ENCODE measurements at places on chromosomes 1 and 21. TPM values are rescaled to one million over a fixed set of nuclear protein-coding genes. Genes with fewer than 3 reads are reported as not detected.

DNA sequence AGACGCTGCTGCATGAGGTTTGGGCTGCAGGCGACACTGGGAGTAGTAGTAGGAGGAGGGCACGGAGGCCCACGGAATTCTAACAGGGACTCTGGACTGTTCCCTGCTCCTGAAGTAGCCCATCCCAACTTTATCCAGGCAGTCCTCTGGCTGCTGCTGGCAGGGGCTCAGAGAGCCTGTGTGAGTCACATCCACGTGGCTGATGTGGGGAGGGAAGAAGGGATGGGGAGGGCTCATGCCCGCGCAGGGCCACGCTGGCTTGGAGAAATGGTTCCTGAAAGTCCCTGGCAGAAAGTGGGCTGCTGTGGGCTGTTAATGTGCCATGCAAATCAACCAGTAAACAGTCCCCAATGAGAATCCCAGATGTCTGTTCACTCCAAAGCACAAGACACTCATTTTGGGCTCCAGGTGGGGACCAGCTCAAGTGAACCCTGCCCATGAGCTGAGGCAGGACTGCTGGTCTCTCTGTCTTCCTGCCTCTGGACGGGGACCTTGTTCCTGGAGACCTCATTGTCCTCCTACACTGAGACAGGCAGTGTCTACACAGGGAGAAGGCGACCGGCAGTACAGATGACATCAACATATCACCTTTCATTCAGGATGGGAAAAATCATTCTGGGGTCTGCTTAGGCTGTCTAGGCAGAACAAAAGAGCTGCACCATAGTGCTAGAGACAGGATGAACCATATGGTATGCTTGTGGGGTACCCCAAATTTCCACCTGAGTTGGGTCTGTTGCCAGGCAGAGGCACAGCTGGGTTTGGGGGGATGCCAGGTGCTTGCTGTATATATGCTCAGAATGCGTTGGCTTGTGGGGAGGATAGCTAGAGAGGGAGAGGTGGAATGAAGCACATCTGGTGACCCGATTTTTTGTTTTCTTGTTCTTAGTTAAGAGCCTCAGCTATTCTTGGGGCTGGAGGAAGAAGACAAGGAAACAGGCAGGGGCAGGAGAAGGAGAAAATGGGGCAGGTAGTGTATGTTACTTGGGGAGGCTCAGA lies 57.9 kb upstream of the FMOD start:
- H3K27me3 ChIP-seq, result no peaks in the 10 kb centered on the region
- H3K4me3 ChIP-seq, result no peak overlapping the region
- H3K4me1 ChIP-seq, result peaks cover 74% of the 10 kb centered on the region
- DNase-seq, result peak; percentile 68

DNA sequence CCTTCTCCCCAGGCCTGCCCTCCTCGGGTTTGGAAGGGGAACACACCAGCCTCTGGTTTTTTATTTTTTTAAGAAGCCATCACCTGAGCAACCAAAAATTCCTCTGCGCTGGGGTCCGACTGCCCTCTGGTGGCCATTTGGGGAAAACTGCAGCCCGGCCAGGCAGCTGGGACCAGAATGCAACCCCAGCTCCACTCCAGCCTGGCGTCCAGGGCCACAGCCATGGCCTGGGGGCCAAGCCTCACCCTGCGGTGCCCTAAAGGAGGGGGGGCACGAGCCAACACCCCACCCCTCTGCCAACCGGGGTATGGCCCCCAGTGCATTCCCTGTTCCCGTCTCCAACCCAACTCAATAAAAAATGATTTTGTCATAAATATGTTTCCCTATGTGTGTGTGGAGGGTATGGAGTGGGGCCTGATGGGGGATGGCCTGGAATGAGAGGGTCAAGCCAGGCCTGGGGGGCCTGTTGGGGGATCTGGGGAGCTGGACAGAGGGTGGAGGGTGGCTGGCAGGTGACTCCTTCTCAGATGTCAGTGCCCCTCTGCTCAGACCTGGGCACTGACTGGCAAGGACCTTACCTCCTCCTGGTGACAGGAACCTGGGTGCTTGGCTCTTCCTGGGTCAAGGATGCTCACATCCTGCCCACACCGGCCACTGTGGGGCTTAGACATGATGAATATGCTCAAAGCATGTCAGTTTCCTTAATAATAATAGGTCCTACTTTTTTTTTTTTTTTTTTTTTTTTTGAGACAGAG lies 3.2 kb downstream of the GPR3 start:
- H3K4me3 ChIP-seq, result no peak overlapping the region
- H3K27ac ChIP-seq, result no peak overlapping the region
- no peaks in the 10 kb centered on the region for H3K36me3 ChIP-seq
- H3K27me3 ChIP-seq, result no peaks in the 10 kb centered on the region
- no peak for DNase-seq

- H3K27me3 ChIP-seq, result no peaks in the 10 kb centered on the region
- no peaks in the 10 kb centered on the region for H3K4me1 ChIP-seq
- DNase-seq, result no peak
- H3K4me3 ChIP-seq, result no peak overlapping the region
These were observed 41.8 kb downstream of the BARHL2 start for GRCh38 chr1:90675161-90675847.

The RPE65 gene
- total RNA-seq, result not detected

The RNU1-4 gene
- under 0.01 TPM for total RNA-seq

- H3K4me3 ChIP-seq, result no peak overlapping the region
- peaks cover 41% of the 10 kb centered on the region for H3K4me1 ChIP-seq
- H3K27ac ChIP-seq, result no peak overlapping the region
- no peaks in the 10 kb centered on the region for H3K36me3 ChIP-seq
- DNase-seq, result no peak
These were observed 36.4 kb downstream of the ELK4 start for GRCh38 chr1:205595435-205595834.

The CAPN8 gene
- total RNA-seq, result not detected
